Activated CD8-positive, alpha-beta T cell treated with anti-CD3 and anti-CD28 coated beads for 36 hours (primary cell): ENCODE measurements at places on chromosomes 7 and 10. TPM values are rescaled to one million over a fixed set of nuclear protein-coding genes. Genes with fewer than 3 reads are reported as not detected.

NUTM2E gene
- total RNA-seq, result 0.23 TPM

ODAD2 gene
- 0.88 TPM for total RNA-seq

CNPY1 gene
- not detected for total RNA-seq

HOXA1 gene
- 0.25 TPM for total RNA-seq

TMEM225B gene
- 0.92 TPM for total RNA-seq

SPDYE5 gene
- total RNA-seq, result not detected

MINDY3 gene
- total RNA-seq, result 12.0 TPM

GJD4 gene
- total RNA-seq, result not detected

WASHC2A gene
- 23.5 TPM for total RNA-seq

ZNF107 gene
- 12.9 TPM for total RNA-seq

NOS3 gene
- 6.2 TPM for total RNA-seq

PNLIPRP2 gene
- not detected for total RNA-seq

NUTM2A gene
- 0.22 TPM for total RNA-seq

SAP25 gene
- total RNA-seq, result 9.9 TPM

KCNMA1 gene
- 0.18 TPM for total RNA-seq

ERVW-1 gene
- total RNA-seq, result not detected

DNA sequence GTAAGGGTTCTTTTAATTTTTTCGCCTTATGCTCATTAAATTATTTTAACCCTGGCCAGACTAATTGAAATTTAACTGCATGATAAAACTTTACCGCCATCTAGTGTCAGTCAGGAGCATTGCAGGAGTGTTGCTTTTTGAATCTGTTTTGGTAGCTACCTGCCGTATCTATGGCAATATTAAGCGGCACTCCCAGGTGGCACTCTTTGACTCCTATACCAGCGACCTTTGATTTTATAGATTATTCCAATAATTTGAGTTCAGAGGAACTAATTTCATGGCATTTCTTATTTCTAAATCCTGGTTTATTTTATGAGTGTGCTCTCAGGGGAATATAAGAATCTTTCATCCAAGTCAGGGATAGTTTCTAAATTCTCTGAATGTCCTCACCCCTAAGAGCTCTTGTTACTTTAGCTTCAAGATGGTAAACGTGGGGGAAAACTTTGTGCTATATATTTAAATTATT lies 198.9 kb downstream of the REEP3 start:
- DNase-seq, result peak; percentile 66

- no peak for DNase-seq
Observed at GRCh38 chr7:18053177-18053928, 25.7 kb upstream of the PRPS1L1 start.

DNA sequence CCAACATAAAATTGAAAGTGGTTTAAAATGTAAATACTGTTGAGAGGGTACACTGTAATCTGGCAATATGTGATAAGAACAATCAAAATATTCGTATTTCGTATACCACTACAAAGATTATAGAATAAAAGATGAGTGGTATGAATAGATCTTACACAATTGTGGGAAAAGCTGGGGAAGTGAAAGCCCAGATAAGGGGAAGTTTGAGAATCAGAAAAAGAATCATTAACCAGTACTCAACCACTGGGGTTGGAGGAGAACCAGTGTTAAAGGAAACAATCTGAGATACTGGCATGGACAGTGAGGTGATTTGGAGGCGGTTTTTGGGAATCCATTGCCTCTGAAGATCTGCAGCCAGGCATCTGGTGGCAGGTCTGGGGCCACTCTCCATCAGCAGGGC lies 59.7 kb upstream of the CDK14 start:
- DNase-seq, result no peak

GRCh38 chr10:132946806-132947546 lies 4.6 kb upstream of the CFAP46 start:
- DNase-seq, result no peak

- DNase-seq, result no peak
Observed at GRCh38 chr7:94433224-94433623, 38.5 kb downstream of the COL1A2 start.

DNA sequence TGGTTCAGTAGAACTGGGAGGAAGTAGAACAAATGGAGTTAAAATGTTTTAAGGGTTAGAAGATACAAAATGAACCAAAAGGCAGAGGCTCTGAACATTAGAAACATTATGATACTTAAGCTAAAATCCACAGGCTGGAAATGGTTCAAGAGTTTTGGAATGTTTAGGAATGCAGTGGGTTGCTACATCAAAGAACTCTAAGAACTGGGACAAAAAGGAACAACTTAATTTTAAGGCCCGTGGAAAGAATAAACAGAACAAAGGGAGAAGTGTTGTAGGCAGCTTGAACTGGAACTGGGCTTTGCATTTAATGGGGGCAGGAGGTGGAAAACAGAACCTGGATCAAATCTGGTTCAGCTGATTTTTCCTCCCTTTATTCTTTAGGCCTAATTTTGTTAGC lies 3.5 kb upstream of the C7orf25 start:
- DNase-seq, result no peak

- DNase-seq, result peak; percentile 83
Observed at GRCh38 chr7:144437370-144438191, 34.1 kb upstream of the NOBOX start.

GRCh38 chr10:26860102-26860442 lies 686 bp downstream of the ABI1 start:
- peak; percentile 74 for DNase-seq

GRCh38 chr7:30804078-30804661 lies 33.0 kb downstream of the MINDY4 start:
- no peak for DNase-seq

- peak; percentile 14 for DNase-seq
Observed at GRCh38 chr10:21327289-21327993, 198.0 kb downstream of the SKIDA1 start.

GRCh38 chr10:75751232-75751631 lies 319.8 kb downstream of the LRMDA start:
- no peak for DNase-seq

GRCh38 chr7:19242246-19242645 lies 97.0 kb upstream of the FERD3L start:
- DNase-seq, result no peak

DNA sequence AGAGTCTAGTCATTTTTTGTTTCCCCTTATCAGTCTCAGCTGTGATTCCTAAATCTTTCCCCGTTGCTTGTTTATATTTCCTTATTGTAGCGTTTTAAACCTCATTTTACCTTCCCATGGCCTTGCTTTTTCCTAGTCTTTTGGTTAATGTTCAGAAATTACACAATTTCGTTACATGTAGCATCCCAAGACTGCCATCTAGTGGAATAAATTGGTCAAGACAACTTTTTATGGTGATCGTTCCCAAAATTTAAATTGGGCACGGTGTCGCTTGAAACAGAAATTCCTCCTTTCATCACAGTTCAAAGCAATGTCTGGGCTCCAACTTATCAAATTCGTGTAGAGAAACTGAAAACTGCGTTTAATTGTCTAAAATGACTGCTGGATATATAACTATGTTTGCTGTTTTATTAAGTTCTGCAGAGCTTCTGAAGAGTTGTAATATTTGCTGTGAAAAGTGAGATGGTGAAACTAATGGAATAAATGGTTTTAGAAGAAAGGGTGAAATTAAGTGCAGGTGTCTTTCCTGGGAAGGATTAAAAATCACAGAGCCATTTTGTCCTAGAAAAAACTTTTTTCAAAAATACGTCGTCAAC lies 370.2 kb downstream of the PHF14 start:
- no peak for DNase-seq

- no peak for DNase-seq
Observed at GRCh38 chr10:118584181-118584954, 11.1 kb downstream of the PRLHR start.

DNA sequence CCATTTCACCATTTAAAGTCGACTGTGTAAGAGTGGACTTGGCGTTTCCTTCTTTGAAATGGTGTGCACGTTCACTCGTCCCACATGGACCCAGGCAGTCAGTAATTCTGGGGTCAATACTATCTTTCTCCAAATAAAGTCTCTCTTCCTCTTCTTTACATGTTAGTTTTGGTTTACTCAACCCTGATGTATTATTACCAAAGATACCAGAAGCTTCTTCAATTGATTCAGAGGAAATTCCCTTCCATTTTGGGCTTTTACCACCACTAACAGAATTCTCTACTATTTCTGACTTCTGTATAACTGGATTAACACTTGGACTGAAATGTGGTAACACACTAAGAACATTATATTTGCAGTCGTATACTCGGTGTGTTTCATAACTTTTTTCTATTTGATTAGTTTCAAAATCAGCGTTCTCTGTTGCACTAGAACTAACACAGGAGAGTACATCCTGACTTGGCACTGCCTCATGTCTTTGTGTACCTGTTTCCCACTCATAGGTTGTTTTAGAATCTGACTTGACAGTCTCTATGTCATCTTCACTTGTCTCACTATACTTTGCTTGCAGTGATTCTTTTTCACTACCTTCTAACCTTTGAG lies 60.8 kb downstream of the LARP4B start:
- DNase-seq, result no peak

DNA sequence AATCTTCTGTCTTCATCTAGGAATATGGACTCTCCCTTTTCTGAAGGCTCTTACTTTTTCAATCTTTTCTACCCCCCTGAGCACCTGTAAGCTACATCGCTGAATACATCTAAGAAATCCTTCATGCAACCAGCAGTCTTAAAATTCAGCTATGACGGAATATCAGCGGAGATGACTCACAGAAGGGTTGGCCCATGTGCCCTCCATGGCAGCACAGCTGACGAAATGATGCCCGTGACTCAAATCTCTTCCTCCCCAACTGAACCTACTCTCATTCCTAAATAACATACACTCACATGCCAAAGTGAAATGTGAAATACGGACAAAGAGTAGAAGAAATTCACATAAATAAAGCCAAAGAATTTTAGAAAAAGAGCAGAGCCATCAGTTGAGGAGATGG lies 30.3 kb upstream of the NCAPG2 start:
- DNase-seq, result no peak

DNA sequence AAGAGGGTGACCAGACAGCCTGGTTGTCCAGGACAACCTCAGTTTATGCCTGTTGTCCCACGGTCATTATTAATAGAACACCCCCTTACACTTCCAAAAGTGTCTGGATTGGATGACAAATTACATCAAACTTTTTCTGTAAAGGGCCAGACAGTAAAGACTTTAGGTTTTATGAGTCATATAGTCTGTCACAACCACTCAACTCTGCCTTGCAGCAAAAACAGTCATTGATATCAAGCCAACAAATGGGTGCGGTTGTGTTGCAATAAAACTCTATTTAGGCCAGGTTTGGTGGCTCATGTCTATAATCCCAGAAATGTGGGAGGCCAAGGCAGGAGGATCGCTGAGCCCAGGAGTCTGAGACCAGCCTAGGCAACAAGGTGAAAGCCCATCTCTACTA lies 66.7 kb upstream of the ATP6V0A4 start:
- no peak for DNase-seq

GRCh38 chr7:158570449-158571170 lies 17.0 kb downstream of the PTPRN2 start:
- DNase-seq, result no peak

DNA sequence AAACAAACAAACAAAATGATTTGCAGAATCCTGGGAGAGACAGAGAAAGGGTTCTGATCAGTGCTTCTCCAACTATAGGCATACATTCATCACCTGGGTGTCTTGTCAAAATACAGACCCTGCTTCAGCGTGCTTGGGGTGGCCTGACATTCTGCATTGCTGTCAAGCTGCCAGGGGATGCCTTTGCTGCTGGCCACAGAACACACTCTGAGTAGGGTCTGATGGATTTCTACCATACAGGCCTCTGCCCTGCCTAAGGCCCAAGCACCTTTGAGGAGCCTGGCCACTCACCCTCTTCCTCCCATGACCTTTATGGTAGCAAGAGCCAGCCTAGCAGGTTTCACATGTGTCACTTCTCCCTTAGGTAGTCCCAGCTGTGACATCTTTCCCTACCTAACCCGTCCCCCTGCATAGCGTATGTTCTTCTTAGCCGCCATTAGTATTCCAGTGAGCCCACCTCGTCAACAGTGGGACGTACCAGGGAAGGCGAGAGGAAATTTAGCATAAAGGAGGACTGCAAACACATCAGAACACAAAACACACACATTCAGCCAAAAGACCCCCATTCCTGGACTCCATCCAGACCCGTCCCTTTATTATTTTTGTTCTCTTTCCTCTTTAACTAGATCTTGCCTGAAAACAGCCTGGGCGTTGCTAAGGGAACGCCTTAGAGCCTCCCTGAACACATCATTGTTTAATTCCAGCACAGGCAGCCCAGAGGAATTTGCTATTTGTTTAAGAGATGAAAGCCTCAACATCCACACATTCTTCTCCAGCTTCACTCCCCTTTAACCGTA lies 43.9 kb upstream of the PODXL start:
- no peak for DNase-seq

DNA sequence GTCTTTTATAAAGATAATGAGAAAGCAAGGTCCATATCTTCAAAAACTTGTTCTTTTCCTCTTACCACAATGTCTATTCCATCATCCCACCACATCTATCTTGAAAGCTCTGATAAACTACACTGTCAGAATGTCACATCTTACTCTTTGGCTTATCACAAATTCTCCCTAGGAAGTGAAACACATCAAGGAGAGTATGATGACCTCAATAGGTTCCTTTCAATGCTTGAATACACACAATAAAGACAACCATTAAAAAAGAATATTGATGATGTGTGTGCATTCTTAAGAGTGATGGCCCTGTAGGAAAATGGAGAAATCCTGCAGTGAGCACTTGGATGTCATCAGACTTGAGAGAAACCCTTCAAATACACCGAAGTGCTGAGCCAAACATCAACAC lies 918.1 kb upstream of the SORCS1 start:
- no peak for DNase-seq

GRCh38 chr10:117350909-117351308 lies 24.3 kb downstream of the PDZD8 start:
- no peak for DNase-seq

GRCh38 chr10:9291081-9291480 lies 1236.6 kb downstream of the GATA3 start:
- DNase-seq, result no peak

DNA sequence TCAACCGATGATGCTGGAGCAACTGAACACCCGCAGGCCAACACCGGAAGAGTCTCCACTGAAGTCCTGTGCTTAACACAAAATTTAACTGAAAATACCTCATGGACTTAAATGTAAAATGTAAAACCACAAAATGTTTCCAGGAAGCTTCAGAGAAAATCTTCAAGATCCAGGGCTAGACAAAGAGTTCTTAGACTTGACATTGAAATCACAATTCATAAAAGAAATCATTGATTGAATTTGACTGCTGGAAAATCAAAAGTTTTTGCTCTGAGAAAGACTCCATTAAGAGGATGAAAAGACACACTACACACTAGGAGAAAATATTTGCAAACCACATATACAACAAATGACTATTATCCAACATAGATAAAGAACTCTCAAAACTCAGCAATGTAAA lies 234.7 kb upstream of the PPP2R2D start:
- no peak for DNase-seq
